ENCODE measurements at places on chromosomes 2 and 18.

- no peak for DNase-seq
Measured at GRCh38 chr2:148968301-148968700, 70.2 kb upstream of the LYPD6B start.

DNA sequence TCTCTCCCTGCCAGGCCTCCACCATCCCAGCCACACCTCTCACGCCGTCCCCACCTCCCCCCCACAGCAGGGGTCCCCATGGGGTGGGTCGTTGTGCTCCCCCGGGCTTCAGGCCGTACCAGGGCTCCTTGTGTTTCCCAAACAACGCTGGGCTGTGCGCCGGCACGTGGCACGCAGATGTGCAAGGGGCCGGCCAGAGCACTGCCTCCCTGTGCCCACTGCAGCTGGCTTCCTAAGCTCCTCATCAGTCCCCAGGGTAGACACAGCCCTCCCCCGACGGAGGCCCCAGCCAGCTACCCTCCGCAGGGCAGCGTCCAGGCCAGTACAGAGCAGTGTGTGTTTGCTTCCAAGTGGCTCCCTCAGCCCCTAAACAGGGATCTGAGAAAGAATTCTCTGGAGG lies 34.0 kb downstream of the BIN1 start:
- DNase-seq, result no peak

GRCh38 chr2:217853301-217853881 lies 149.4 kb downstream of the TNS1 start:
- peak; percentile 82 for DNase-seq

DNA sequence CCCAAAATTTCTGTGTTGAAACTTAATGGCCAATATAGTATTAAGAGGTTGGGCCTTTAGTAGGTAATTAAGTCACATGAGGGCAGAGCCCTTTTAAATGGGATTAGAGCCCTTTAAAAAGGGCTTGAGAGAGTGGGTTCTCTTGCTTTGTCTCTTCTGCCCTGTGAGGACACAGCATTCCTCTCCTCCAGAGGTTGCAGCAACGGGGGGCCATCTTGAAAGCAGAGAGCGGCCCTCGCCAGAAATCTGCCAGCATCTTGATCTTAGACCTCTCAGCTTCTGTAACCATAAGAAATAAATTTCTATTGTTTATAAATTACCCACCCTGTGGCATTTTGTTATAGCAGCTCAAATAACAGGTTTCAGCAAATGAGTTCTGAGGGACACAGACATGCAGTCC lies 305.0 kb upstream of the LRP1B start:
- DNase-seq, result no peak

DNA sequence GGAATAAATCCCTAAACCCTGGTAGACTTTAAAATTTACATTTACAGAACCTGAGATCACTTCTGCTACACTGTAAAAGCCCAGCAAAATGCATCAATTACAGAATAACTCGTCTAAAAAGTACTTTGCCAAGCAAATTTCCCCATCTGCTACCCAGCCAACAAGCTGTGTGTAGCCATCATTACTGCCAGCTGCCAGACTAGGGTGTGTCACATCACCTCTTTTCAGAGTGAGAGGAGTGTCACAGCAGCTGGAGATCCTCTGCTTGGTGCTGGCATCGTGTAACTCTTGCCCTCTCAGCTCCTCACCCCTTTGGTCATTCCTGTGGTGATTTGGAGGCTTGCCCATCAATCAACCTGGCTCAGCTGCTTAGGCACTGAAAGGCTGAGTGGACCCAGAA lies 340.4 kb upstream of the MMADHC start:
- no peak for DNase-seq

GRCh38 chr2:166092889-166093288 lies 34.9 kb downstream of the SCN1A start:
- peak; percentile 59 for DNase-seq

- DNase-seq, result peak; percentile 39
Measured at GRCh38 chr2:170817093-170818035, 677 bp downstream of the GAD1 start.

DNA sequence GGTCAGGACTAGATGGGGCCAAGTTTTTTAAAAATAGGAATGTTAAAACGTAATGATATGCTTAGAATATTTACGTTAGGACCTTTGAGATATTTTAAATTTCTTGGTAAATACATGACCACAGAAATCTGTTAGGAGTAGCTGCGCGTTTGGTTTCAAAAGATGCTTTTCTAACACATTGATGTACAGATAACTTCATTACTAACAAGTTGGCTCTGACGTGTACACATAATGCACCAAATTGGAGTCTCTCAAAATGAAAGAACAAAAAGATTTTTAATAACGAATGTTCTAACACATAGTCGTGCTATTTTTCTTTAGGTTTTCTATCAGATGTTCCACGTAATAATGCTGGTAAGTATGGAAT lies 608 bp downstream of the PHOSPHO2 start:
- no peak for DNase-seq

Measured in fibroblast of lung (primary cell).